ENCODE measurements at places on chromosomes 11 and 22. TPM values are rescaled to one million over a fixed set of nuclear protein-coding genes. Genes with fewer than 3 reads are reported as not detected.

SAA4 gene
- total RNA-seq, result not detected

HEPN1 gene
- not detected for total RNA-seq

DEFB131B gene
- not detected for total RNA-seq

OR51I1 gene
- total RNA-seq, result 0.28 TPM

LYVE1 gene
- total RNA-seq, result under 0.01 TPM

HBG1 gene
- total RNA-seq, result not detected

SPTBN2 gene
- total RNA-seq, result 0.43 TPM

KRTAP5-7 gene
- total RNA-seq, result not detected

KCNJ5 gene
- under 0.01 TPM for total RNA-seq

MS4A3 gene
- not detected for total RNA-seq
